ENCODE measurements at places on chromosomes 11 and 22. TPM values are rescaled to one million over a fixed set of nuclear protein-coding genes. Genes with fewer than 3 reads are reported as not detected.

GRCh38 chr11:1015826-1016545, 20.5 kb downstream of the MUC6 start:
- no peak for DNase-seq

- DNase-seq, result no peak
Observed at GRCh38 chr11:9923280-9923679, 259.4 kb downstream of the SWAP70 start.

- DNase-seq, result no peak
Observed at GRCh38 chr11:14148653-14149273, 186.2 kb downstream of the SPON1 start.

Gene GLB1L3
- total RNA-seq, result not detected

Gene MMP11
- 14.5 TPM for total RNA-seq

Measured in SJSA1 (cell line).